Activated CD4-positive, alpha-beta T cell treated with anti-CD3 and anti-CD28 coated beads, Interleukin-2, Interleukin-6, amounts not matched to agents 100 ng/mL and 50 ng/mL, durations not matched to agents 16 hours and 8 hours (primary cell): ENCODE measurements at places on chromosomes 16 and 17.

DNA sequence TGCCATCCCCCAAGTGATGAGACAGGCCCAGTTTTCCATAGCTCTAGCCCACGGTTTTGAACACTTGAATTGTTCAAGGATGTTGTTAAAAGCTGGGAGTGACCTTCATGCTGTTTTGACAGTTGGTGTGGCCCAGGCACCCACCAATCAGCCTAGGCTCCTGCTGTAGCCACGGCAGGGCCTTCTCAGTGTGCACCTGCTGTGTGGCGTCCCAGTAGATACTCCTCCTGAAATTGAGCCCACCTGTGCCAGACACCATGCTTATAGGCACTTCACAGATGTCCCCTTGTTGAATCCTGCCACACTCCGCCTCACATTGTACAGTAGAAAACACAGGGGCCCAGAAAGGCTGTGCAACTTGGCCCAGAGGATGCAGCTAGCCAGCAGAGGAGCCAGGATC lies 86.4 kb downstream of the SOCS1 start:
- no peak for DNase-seq

DNA sequence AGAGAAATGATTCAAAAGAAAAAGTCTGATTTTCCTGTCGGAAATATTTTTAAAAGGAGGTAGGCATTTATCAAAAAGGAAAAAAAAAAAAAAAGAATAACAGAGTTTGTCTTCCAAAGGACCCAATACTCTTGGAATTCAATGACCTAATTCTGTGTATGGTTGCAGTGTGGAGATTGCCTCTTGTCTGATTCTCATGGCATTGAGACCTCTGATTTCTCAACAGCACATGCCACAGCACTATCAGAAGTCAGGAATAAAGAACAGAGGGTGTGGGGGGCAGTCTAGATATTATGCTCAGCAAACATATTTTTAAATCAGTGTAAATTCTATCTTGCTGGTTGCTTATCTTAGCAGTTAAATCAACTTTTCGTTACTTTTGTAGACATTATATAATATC lies 81.3 kb upstream of the SOX9 start:
- DNase-seq, result no peak

- DNase-seq, result no peak
Observed at GRCh38 chr17:41624208-41625101, at the start of gene KRT17. Gene KRT17, minus strand, starts transcription at chr17:41624575. Its CDS starts 66 bp downstream, at chr17:41624509.

- peak; percentile 18 for DNase-seq
Observed at GRCh38 chr16:14505846-14506245, 124.2 kb downstream of the PARN start.

DNA sequence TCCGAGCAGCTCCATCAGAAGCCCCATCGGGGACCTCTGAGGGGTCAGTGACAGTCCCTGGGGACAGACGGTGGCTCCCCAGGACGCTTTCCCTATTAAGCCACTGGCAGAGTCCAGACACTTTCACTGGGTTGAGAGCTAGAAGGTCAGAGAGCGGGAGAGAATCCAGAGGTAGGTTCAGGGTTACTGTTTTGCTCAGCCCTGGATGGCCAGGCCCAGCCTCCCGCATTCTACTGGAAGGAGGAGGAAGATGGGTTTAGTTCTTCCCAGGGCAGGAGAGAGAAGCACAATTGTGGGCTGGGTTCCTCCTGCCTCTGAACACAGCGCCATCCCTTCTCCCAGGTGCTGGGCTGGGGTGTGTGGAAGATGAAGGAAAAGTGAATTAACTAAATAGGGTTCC lies 452.8 kb downstream of the SLC39A11 start:
- DNase-seq, result no peak

GRCh38 chr16:58020628-58021521 lies 4.7 kb upstream of the MMP15 start:
- peak; percentile 67 for DNase-seq

DNA sequence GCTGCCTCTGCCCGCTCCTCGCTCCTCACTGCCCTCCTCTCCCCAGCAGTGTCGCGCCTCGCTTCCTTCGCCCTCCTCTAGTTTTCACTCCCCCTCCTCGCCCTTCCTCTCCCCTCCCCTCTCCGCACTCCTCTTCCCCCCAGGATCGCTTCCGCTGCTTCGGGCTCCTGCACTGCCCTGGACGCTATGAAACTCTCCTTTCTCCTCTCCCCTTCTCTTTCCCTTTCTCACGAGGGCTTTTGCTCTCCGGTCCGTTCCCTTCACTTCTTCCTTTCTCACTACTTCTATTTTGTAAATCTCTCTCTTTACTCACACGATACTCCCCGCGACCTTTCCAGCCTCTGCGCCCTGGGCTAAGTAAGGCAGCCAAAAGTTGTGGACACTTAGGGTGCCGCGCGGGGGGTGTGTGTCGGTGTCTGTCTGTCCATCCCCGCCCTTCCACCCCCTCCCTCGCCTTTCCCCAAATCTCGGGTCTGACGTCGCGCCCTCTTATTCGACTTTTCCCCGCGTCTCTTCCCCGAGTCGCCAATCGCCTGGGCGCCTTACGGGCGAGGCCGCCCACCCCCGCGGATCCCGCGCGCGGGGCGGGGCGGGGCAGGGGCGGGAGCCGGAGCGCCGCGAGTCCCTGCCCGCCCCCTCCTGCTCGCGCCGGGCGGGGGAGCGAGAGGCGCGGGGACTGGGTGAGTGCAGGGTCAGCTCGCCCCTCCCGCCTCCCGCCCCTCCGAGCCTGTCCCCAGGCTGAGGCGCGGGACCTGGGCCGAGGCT lies at the start of gene IRX3:
IRX3 (minus strand) TSS at position 422 of the 765 bp plus-strand sequence. CDS start 737 bp downstream, outside the sequence.
- DNase-seq, result no peak

GRCh38 chr16:456891-457483 lies 31.5 kb downstream of the RAB11FIP3 start:
- no peak for DNase-seq

- peak; percentile 51 for DNase-seq
Observed at GRCh38 chr17:74758848-74759168, 10.4 kb downstream of the NHERF1 start.

DNA sequence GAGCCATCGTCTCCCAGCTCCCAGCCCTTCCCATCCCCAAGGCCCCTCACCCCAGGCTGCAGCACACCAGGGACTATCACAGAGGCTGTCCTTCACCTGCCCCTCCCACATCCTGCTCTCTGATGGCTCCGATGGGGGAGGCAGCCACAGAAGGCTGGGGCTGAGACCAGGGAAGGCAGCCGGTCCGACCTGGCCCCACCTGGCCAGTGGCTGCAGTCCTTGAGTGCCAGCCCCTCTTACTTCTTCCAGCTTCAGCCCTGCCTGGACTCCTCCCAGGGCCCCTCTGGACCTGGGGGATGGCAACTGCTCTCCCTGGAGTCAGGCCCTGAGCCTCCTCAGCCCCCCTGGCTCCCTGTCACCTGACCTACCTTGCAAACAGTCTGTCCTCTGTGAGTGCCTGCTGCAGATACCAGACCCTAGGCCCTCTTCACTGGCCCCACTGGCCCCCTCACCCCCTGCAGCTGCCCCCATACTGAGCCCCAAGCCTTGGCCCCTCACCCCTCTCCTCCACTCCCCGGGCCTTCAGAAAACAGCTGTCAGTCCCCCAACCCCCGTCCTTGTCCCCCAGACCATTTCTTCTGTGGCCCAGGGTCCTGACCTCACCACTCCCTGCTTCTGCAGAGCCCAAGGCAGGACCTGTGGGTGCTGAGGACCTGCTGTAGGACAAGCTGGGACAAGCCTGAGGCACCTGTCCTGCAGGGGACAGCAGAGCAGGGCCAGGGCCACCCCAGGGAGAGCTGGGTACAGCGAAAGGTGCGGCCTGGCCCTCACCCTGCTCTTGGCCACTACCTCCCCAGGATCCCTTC lies 12.6 kb upstream of the SRRM2 start:
- DNase-seq, result no peak

DNA sequence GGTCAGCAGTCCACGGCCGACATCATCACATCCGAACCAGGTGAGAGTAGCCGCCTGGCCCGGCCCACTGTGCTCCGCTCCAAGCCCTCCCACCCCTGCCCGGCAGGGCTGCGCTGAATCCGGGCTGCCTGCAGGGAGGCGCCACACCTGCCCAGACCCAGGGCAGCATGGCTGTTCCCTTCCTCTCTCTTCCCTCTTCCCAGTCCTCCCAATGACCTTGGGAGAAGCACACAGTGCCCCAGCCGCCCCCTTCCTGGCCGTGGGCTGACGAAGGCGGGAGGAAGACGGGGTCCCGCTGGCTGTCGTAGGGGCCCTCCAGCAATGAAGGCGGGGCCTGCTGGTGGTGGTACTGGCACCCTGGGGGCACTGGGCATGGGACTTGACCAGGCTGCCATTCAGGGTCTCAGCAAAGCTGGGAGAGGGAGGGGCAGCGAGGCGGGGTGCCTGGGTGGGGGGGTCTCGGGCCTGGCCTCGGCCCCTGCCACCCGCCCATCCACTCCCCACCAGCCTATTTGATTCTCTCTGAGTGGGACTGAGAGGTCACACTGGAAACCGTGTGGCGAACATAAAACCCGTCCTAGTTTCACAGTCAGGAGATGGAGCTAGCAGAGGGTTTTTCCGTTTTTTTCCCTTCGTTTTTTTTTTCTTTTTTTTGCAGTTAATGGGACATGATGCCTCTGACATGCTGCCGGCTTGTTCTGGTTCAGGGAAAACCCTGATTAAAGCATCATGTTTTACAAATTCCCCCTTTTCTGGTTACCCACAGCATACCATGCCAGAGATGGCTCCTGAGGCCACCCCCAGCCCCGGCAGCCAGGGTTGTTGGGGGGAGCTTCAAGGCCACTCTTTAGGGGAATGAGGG lies 50.6 kb downstream of the BAHCC1 start:
- no peak for DNase-seq

GRCh38 chr17:19753051-19753509 lies 5.0 kb upstream of the ALDH3A1 start:
- no peak for DNase-seq

GRCh38 chr17:54418467-54418866 lies 482.2 kb upstream of the TOM1L1 start:
- DNase-seq, result no peak

DNA sequence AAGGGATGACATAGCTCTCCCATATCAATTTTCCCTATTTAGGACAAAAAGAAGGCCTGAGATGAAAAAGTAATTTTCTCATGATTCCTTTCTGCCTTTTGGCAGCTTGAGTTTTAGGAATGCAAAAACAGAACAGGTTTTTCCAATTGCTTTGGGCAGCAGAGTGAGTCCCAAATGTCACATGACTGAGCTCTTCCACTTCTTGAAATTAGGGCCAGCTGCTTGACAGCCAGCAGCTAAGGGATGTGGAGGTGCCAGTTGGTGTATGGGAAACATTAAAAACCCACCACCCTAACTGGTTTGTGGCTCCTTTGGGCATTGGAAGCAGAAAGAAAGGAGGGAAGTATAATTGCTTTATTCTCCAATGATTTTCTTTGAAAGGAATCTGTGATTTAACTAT lies 133.8 kb upstream of the FAM20A start:
- DNase-seq, result no peak

GRCh38 chr16:82643136-82643535 lies 16.4 kb downstream of the CDH13 start:
- DNase-seq, result no peak

DNA sequence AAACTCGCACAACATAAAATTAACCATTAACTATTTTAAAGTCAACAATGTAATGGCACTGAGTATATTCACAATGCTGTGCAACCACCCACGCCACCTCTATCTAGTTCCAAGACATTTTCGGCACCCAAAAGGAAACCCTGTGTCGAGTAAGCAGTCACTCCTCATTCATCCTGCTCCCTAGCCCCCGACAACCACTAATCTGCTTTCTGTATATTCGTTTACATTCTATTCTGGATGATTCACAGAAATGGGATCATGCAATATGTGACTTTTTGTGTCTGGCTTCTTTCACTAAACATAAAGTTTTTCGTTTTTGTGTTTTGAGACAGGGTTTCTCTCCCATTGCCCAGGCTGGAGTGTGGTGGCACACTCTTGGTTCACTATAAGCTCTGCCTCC lies 42.2 kb upstream of the HAPSTR1 start:
- DNase-seq, result no peak

DNA sequence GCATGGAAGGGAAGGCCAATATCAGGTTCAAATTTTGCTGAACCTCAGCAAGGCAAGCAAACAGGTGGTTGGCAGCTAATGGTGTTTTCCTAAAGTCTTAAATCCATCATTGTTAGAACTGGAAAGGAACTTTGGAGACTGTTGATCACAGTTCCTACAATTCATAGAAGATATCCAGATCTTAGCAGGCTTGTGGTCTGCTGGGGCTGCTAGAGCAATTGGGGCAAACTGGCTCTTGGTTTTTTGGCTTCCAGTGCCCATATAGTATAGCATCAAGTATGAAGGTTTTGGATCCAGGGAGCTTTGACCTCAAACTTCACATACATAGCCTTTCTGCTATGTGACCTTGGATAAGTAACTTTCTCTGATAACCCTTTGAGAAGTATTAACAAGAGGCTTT lies 49.7 kb downstream of the IGF2BP1 start:
- no peak for DNase-seq

- DNase-seq, result peak; percentile 60
Observed at GRCh38 chr16:9256196-9256595, 164.8 kb downstream of the HAPSTR1 start.

DNA sequence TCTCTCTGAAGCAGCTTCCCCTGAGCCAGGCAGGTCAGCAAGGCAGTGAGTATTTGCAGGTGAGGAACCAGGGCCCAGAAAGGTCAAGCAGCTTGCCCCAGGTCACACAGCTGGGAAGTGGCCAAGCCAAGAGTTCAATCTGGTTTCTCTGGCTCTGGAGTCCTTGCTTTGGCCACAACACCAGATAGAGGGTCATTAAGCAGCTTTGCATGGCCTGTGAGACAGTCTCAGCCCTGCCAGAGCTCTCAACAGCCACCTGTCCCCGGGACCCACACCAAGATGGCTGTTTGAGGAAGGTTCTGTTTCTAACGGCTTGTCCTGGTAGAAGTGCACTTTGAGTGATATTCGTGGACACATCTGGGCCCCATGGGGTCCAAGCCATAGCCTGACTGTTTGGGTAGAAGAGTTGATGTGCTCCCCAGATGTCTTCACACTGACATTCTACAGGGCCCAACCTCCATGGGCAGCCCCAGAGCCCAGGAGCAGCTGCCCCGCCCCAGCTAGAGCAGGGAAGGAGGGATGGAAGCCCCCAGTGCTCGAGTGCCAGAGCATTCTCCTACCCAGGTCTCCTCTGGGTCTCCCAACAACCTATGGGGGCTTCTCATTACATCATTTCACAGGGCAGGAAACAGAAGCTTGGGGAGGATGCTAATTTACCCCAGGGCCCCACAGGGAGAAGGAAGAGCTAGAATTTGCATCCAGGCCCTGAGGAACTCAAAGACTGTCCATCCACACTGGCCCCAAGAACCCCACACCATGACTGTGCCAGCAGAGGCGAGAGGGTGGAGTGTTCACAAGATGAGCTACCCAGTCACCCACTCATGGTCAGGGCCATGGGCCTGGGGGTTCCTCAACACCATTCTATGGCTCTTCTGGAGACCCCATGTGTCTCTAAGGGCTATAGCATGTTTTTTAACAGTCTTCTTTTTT lies 107.3 kb upstream of the CDH5 start:
- no peak for DNase-seq

DNA sequence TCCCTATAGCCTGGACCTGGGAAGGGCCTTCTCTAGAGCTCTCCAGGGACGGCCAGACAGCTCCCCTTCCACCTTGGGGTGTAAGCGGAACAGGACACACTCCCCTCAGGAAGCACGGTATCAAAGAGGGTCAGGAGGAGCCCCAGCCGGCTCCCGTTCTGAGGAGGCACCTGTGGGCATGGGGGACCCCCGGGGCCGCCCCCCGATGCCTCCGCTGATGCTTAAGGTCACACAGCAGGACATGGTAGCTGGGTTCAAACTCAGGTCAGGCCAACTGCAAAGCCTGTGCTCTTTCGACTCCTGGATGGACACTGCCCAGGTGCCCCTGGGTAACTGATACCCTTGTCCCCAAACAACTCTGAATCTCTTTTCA lies 49.8 kb downstream of the CMIP start:
- no peak for DNase-seq

GRCh38 chr17:71417142-71417541 lies 703.7 kb upstream of the SOX9 start:
- no peak for DNase-seq
